Mesenteric fat pad (tissue), 1 donor: ENCODE measurements at places on chromosomes 2 and 18. TPM values are rescaled to one million over a fixed set of nuclear protein-coding genes. Genes with fewer than 3 reads are reported as not detected.

The RGPD4 gene
- not detected for total RNA-seq

The DRC1 gene
- not detected for total RNA-seq

GRCh38 chr2:157891643-157892041 lies 15.5 kb upstream of the ACVR1 start:
- DNase-seq: no peak

DNA sequence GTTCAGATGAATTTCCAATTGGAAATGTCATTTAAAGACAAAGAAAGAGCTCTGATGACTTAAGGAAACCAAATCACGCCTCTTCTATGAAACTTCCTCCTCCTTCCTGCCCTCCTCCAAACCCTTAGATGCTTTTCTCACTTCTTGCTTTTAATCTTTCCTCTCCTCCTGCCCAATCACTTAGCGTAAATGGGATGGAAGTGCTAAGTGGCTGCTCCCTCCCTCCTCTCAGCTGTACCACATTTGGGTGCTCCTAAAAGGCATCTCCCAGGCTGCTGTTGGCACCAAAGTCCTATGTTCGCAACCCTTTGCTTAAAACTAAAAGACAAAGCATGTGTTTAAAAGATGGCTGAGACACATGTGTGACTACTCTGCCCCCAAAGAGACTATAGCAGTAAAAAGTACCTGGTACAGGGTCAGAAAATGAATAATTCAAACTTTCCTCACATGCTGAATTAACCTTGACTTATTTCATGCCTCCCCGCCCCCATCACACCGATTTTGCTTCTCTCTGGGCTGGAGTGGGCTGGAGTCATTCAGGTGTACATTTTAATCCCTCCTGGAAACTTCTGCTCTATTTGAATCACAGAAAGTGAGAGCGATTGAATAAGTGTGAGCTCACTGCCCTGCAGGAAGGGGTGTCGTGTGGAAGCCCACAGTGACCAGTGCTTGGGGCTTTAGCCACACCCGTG lies 59.2 kb upstream of the KLF7 start:
- no peak for DNase-seq

DNA sequence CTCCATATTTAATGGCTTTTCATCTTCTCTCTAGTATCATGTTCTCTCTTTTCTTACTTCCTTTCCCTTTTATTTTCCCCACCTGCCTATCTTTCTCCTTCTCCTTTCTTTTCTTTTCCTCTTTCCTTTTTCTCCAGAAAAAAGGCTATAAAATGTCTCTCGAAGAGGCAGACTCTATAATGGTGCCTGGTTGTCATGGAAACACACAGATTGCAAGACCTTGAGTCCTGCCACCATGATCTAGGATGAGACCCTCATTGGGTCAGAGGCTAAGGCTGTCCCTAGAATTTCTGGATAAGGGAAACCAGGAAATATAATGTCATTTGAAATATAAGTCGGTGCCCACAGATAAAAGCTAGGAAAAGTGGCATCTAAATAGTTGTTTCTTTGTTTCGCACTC lies 36.5 kb upstream of the LHCGR start:
- DNase-seq: no peak

GRCh38 chr2:99910902-99911301 lies 231.5 kb downstream of the AFF3 start:
- DNase-seq: no peak

DNA sequence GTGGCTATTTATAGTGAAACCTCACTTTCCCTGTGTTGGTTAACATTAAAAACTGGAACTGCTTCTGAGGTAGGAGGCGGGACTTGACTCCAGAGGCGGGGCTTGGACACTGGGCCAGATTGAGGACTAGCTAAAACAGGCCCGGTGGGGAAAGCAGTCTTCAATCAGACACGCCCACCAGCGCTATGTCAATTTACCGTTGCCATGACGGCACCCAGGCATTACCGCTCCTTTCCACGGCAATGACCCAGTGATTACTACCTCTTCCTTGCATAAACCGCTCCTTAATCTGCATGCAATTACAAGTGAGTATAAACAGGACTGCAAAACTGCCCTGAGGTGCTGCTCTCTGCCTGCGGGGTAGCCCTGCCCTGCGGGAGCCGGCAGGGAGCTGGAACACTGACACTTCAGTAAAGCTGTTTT lies 35.3 kb downstream of the LRRFIP1 start:
- DNase-seq: no peak

- DNase-seq: no peak
Measured at GRCh38 chr18:46832849-46833248, 76.0 kb upstream of the ST8SIA5 start.
